Activated T-helper 17 cell treated with anti-CD3 and anti-CD28 coated beads, Interleukin-2, amount 50 U/mL, for 72 hours (primary cell): ENCODE measurements at places on chromosomes 5 and 9.

DNA sequence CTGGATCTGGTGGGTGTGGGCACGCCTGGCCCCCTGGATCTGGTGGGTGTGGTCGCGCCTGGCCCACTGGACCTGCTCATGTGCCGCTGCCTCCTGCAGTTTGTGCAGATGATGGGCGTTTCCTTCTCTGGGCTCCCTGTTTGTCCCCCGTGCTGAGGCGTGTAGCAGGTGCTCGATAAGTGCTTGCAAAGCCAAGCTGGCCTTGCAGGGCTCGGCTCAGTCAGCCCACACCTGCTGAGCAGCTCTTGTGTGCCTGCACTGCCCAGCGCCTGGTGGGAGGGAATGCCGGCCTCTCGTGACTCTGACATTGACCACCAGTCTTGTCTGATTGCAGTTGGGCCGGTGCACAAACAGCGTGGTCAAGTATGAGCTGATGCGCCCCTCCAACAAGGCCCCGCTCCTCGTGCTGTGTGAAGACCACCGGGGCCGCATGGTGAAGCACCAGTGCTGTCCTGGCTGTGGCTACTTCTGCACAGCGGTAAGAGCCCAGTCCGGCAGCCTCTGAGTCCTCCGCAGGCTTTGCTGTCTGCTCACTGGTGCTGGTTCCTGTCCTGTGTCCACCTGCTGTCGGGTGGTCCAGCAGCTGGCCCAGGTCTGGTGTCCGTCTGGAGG is 102.7 kb upstream of the CACNA1B start:
- ATAC-seq = no peak

DNA sequence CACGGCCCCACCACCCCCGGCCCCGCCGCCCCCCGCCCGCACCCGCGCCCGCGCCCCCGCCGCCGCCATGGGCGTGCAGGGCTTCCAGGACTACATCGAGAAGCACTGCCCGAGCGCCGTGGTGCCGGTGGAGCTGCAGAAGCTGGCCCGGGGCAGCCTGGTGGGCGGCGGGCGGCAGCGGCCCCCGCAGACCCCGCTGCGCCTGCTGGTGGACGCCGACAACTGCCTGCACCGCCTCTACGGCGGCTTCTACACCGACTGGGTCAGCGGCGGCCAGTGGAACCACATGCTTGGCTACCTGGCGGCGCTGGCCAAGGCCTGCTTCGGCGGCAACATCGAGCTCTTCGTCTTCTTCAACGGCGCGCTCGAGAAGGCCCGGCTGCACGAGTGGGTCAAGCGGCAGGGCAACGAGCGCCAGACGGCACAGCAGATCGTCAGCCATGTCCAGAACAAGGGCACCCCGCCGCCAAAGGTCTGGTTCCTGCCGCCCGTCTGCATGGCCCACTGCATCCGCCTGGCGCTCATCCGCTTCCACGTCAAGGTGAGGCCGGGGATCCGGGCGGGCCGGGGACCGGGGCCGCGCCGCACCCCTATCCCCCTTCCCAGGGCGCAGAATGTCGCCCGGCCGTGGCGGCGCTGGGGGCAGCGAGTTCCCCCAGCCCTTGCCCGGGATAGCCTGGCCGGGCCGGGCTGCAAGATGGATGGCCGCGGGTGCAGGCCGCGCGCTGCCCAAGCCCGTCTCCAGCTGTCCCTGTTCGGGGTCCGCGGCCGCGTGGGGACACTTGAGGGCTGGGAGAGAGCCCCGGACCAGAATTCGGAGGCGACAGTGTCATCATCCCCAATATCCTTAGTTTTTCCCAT is 594 bp downstream of the FAM120A start:
- ATAC-seq = peak; percentile 8

DNA sequence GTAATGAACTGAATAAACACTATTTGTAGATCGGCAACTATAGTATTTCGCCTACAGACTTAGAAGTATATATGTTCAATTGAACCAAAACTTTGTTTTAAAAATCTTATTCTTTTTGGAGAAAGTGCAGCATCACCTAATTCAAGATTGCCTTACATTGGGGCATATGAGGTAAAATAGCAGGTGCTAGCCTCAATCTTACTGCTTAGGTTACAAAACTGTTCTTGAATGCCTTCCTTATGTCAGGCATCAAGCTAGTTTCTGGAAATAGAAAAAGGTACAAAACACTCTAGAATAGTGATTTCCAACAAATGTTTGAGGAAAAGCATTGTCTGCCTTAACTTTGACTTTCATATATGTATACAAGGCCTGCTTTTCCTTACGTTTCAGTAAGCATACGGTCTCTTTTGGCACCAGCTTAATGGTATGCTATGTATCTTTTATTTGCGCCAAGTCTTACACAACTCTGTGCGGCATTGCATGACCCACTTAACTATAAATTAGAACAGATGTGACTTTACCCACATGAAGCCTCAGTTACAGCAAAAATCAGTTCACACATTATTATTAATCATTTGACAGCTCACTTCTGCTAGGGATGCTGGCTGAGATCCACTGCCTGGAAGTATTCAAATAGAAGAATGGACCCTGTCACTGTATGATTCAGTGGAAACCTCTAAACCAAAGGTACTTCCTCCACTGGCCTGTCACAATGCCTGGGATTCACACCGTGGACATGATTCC is 174.1 kb downstream of the PRELID2 start:
- ATAC-seq = no peak

DNA sequence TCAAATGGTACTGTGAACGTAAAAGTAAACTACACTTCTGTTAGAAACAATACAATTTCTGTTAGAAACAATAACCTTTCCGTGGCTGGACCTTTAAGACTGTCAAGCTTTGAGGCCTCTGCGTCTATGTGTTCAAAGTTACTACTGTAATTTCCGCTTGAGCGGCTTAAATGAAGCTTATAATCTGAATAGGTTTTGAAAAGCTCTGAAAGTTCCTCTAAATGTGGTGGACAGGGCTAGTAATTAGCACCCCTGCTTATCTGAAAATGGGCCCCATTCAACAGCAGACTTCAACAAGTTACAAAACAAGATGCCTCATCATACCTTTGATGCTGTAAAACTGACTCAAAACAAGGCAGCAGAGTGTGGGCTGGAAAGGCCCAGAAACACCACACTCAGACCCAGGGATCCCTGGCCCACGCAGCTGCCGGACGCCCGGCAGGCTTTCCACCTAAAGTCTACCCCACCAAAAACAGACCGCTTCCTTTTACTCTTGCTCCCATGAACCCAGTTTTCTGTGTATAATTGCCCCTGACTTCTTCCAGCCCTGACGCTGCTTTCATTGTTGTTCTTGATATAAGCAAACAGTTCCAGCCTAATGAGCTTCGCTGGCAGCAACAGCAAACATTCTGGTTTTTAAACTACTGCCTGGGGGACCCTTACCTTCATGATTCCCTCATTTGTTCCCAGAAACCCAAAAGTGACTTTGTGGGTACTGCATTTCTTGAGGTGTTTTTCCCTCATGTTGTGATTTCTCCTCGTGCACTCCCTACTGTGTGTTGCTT is 66.7 kb downstream of the TLE1 start:
- no peak for ATAC-seq

- ATAC-seq = no peak
These were observed 36.6 kb upstream of the GABRP start for GRCh38 chr5:170746961-170747340.

DNA sequence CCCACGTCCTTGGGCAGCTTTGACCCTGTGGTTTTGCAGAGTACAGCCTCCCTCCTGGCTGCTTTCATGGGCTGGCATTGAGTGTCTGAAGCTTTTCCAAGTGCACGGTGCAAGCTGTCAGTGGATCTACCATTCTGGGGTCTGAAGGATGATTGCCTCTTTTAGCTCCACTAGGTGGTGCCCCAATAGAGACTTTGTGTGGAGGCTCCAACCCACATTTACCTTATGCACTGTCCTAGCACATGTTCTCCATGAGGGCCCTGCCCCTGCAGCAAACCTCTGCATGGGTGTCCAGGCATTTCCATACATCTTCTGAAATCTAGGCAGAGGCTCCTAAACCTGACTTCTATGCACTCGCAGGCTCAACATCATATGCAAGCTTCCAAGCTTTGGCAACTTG is 644.2 kb upstream of the CDH9 start:
- no peak for ATAC-seq
